ENCODE measurements at places on chromosomes 6 and 20. TPM values are rescaled to one million over a fixed set of nuclear protein-coding genes. Genes with fewer than 3 reads are reported as not detected.

TRAPPC3L gene
- polyA plus RNA-seq, result 0.46 TPM

ZSCAN23 gene
- 15.3 TPM for polyA plus RNA-seq

NKX2-4 gene
- not detected for polyA plus RNA-seq

MATN4 gene
- polyA plus RNA-seq, result 0.19 TPM

CABLES2 gene
- 11.6 TPM for polyA plus RNA-seq

MAP7 gene
- polyA plus RNA-seq, result 28.2 TPM

NRSN1 gene
- polyA plus RNA-seq, result 0.85 TPM

KIFC1 gene
- polyA plus RNA-seq, result 40.4 TPM

CTCFL gene
- polyA plus RNA-seq, result 1.0 TPM

GPX5 gene
- not detected for polyA plus RNA-seq

RBBP8NL gene
- 1.7 TPM for polyA plus RNA-seq

MARCKS gene
- polyA plus RNA-seq, result 299 TPM

ARMC2 gene
- 9.5 TPM for polyA plus RNA-seq

SLC17A2 gene
- polyA plus RNA-seq, result 1.2 TPM

BLOC1S5 gene
- polyA plus RNA-seq, result 33.4 TPM

RAD21L1 gene
- not detected for polyA plus RNA-seq

GABBR1 gene
- 33.2 TPM for polyA plus RNA-seq

MCCD1 gene
- 15.4 TPM for polyA plus RNA-seq

MYMX gene
- 0.60 TPM for polyA plus RNA-seq

MCHR2 gene
- not detected for polyA plus RNA-seq

Measured in left renal cortex interstitium (tissue), 4 donors.